ENCODE measurements at places on chromosomes 6 and 20.

GRCh38 chr20:45452238-45452637 lies 17.3 kb upstream of the WFDC2 start:
- no peak for DNase-seq

GRCh38 chr20:31759836-31760518 lies 20.9 kb downstream of the TPX2 start:
- no peak for DNase-seq

DNA sequence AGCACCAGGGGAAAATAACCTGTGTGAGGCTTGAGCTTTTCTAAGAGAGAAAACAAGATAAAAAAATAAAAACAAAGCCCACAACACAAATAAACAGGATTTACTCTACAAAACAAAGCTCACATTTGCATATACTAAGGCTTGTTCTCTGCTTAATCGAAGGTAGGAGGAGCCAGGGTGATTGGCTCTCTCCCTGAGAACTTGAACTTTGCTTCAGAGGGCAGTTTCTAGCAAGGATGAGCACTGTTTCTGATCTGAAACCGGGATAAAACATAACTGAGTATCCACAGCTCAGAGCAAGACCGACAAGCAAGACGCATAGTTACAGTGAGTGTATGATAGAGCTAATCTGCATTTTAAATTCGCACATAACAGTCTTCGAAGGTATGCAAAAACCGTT lies 200.6 kb downstream of the PRKN start:
- no peak for DNase-seq

DNA sequence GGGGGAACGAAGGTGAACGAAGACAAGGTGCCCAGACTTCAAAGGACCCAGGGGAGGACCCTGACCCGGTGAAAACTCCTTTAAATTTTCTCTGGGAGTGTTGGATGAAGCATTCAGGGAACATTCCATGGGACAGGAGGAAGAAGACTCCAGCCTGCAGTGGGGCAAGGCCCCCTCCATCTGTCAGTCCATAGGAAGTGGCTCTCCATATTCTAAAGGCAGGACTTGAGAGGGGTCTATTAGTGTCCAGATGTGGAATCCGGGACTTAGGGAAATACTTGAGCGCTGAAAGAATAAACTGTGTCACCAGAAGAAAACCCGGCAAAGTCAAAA lies 3.2 kb upstream of the BPIFA2 start:
- no peak for DNase-seq

DNA sequence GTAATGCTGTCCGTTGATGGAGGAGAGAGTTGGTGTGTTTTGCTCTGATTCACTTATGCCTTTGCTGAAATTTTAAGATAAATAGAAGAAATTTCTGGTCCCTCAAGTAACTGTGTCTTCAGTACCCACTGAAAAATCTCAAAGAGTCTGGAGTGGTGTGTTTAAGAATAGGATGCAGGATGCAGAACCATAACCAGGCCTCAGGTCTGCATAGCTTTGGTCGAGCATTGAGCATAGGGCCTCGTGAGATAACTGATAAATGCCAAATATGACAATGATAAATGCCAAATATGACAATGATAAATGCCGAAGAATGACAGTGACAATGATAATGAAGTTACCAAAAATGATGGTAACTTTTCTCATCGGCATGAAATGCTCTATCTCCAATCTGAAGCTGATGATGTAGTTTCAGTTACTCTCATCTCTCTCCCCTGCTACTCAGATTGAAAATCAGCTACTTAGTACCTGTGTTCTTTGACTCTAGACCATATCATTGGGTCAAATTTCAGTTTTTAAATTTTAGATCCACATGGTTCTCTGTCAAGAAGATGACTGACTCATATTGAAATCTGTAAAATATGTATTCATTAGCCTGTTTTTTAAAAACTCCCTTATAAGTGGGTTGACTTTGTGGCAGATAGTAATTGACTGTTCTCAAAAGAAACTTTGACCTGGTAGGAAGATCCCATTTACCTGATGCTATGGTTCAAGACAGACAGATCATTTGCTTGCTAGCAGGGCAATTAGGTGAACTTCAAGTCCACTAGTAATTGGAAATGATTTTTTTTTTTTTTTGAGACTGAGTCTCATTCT lies 96.6 kb downstream of the SLC16A10 start:
- no peak for DNase-seq

DNA sequence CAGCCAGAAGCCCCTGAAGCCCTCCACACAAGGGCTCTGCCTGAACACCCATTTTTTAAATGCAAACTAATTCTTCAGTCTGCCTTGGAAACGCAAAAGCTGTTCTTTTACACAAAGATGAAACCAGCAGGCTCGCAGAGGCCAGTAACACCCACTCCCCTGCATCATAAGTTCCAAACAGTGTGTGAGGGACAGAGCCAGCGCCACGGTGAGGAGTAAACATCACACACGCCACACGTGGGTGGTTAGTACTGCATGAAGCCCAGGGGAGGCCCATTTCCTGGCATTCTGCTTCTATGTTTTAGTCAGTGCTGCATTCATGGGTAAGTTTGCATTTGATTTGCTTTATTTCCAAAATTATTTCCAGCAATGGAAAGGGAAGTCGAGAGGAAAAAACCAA lies 217.7 kb upstream of the RIN2 start:
- no peak for DNase-seq

DNA sequence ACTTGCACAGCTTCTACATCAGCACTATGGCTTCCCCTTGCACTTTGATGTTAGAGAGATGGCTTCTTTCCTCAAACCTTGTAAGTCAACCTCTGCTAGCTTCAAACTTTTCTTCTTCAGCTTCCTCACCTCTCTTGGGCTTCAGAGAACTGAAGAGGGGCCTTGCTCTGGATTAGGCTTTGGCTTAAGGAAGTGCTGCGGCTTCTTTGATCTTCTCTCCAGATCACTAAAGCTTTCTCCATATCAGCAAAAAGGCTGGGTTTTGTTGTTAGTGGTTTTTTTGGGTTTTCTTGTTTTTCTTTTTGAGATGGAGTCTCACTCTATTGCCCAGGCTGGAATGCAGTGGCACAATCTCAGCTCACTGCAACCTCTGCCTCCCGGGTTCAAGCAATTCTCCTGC lies 24.0 kb downstream of the CDK5RAP1 start:
- DNase-seq = no peak

DNA sequence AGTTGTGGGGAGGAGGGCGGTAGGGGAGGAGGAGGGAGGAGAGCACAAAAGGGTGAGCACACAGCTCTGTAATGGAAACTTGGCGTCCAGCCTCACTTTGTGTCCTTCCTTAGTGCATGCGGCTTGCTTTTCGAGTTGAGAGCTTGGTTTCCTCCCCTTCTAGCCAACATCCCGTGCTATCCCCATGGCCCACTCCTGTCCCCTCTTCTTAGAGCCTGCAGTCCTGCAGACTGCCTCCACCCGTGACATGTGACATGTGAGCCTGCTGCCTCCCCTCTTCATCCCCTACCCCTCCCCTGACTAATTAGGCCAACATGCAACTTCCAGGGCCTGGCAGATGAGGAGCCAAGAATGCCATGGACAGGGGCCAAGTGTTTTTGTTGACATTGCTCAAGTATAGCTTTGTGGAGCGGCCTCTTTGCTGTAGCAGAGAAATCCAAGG lies 63.2 kb downstream of the SLC24A3 start:
- no peak for DNase-seq

- no peak for DNase-seq
Measured at GRCh38 chr6:154331750-154332149, 24.9 kb downstream of the IPCEF1 start.

DNA sequence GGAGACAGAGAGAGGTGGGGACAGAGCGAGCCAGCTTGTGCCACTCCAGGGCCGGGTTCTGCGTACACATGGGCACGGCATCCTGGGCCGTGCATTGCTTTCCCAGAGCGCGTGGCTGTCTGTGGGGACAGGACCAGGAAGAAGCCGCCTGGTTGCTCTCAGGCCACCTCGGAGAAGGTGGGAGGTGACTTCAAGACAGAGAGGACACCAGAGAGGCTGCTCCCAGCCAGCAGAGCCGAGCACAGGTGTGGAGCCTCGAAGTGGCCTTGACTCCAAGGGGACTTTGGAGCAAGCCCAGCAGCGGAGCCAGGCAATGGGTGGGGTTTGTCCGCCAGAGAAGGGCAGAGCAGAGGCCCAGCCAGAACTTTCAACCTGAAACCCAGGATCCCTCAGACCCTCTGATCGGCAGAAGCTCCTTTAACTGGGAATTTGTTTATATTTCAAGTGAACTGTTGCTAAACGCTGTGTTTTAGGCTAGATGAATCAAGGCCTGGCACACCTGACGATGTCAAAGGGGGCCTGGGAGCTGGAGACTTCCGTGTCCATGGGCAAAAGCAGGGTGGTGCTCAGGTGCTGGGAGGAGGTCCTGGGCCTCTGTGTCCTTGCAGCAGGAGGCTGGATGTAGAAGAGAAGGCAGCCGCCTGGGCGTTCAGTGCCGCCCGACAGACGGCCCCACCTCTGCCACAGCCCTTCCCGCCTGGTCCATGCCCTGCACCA lies 262.1 kb downstream of the DLL1 start:
- DNase-seq = no peak

DNA sequence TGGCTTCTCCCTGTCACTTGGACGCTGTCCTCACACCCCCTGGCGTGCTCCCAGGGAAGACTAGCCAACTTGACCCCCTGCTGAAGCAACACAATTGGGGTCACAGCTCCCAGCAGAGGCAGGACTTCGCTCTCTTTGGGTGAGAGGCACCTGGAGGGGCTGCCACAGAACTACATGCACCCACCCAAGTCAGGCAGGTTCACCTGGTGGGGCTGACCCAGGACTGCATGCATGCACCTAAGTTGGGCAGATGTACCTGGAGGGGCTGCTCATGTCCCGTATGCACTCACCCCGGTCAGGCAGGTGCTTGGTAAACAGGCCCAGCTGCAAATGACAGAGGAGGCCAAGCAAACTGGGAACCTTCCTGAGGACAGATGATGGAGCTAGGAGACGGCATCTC lies 154.3 kb upstream of the RPS6KA2 start:
- DNase-seq = no peak

GRCh38 chr6:43267619-43268354 lies 24.5 kb downstream of the TTBK1 start:
- DNase-seq = no peak

DNA sequence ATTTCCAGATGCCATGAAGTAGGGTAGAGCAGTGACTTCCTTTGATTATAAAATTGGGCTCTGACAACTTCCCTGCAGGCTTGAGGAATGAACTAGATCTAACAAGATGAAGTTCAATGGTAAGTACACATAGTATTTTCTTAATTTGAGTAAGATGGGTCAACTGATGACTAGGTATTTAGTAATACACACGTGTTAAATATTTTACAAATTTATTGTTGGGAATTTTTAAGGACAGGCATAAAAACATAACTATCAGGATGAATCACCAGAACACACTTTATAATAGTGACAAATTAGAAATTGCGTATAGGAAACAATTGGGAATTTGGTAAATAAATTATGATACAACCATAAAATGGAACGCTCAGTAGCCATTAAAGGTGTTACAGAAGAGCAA lies 762.4 kb upstream of the SLC35B3 start:
- DNase-seq = no peak

GRCh38 chr20:62804627-62805154 lies at the start of gene OGFR:
Gene OGFR (plus strand): TSS chr20:62804835. CDS start chr20:62804860, 25 bp downstream.
- peak; percentile 73 for DNase-seq

DNA sequence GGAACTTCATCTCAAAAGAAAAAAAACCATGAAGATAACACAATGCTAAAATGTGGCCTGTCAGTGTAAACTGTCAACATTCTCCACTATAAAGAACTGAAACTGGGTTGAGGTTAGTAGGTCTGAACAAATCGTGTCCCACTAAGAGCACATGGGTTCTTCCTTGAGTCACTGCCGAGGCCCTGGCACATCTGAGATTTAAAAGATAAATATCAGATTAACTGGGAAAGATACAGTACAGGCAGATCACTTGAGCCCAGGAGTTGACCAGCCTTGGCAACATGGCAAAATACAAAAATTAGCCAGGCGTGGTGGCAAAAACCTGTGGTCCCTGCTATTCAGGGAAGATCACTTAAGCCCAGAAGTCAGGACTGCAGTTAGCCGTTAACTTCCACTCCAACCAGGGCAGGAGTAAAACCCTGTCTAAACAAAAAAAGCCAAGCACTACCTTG lies 5.6 kb downstream of the EEF1A1 start:
- no peak for DNase-seq

DNA sequence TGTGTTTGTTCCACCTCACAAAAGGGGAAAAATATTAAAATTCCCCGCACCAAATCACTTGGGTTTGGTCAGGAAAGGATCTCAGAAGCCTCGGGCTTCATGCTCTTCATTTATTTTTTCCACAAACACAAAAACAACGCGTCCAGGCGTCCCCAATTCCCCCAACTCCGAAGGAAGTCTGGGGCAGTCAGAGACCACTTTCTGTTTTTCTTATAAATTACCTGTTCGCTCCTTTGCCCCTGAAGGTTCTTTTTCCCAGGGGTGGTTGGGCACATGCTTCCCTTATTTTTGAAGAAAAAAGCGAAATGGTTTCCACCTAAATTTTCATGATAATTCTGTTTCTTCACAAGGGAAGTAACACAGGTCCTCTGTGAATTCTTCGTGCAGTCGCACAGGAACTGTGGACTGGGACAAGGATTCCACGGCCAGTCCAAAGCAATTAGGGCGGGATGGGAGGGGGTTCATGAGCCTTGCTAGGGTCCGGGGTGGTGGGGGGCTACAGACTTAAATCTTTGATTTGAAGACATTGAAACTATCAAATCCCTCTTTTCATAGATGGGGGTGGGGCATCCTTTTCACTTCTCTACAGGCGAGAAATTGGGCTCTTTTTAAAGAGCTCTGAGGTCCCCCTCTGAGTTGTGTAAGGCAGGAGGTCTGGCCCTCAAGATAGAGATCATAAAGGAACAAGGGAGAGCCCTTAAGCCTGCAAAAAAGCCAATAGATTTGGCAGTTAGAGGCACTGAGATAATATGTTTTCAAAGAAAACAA lies 30.5 kb upstream of the HFE start:
- no peak for DNase-seq

- no peak for DNase-seq
Measured at GRCh38 chr6:43089874-43090558, 13.9 kb downstream of the PTK7 start.

DNA sequence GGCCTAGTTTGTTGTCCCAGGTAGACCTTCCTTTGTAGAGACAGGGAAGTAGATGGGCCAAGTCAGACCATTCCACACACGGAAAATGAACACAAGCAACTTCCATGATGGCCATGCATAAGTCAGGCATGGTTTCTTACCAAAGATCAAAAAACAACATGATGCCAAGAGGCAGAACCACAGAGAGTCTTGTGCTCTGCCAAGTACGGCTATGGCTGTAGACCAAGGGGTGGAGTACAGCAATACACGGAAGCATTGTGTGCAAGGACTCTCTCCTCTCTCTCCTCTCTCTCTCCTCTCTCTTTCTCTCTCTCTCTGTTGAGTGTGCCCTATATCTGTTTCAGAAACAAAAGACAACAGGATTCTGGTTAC lies 4.8 kb upstream of the DUSP22 start:
- no peak for DNase-seq

DNA sequence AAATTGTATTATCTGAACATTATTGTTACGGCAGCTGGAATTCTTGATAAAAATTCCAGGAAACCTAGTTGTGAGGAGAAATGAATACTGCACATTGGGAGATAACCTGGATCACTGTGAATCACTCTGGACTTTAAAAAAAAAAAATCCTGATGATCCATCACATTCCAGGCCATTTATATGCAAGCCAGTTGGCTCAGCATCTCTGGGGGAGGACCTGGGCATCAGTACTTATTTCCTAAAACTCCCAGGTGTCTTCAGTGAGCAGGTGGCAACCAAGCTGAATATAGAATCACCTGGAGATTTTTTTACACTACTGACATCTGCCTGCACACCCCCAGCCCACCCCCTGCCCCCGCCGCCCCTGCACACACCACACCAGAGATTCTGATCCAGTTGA lies 39.1 kb upstream of the SIRT5 start:
- DNase-seq = no peak

All from nephron progenitor cell (in vitro differentiated cells).